ENCODE measurements at places on chromosomes 1 and 21. TPM values are rescaled to one million over a fixed set of nuclear protein-coding genes. Genes with fewer than 3 reads are reported as not detected.

DNA sequence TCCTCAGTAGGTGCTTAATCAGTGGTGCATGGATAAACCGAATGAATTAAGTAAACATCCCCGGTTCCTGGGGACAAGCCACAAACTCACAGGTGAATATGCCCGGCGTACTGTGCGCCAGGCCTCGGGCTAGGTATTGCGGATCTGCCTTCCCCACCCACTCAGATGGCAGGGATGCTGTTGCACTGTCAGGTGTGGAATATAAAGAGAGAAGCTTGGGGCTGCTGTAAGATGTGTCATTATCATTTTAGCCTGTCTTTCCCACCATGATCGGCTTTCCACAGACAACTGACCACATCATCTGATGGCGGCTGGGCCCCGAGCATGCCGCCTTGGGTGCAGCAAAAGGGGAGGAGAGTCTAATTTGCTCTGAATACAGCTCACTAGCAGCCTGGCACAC, 45.4 kb upstream of the LRP8 start:
- H3K36me3 ChIP-seq, result no peaks in the 10 kb centered on the region
- H3K4me3 ChIP-seq, result no peak overlapping the region
- no peaks in the 10 kb centered on the region for H3K27me3 ChIP-seq

- peaks cover 31% of the 10 kb centered on the region for H3K4me1 ChIP-seq
- peak overlapping the region; percentile 100 for H3K27ac ChIP-seq
- H3K27me3 ChIP-seq, result no peaks in the 10 kb centered on the region
- H3K36me3 ChIP-seq, result peaks cover 17% of the 10 kb centered on the region
These were observed 7.4 kb downstream of the ERRFI1 start for GRCh38 chr1:8018492-8019228.

DNA sequence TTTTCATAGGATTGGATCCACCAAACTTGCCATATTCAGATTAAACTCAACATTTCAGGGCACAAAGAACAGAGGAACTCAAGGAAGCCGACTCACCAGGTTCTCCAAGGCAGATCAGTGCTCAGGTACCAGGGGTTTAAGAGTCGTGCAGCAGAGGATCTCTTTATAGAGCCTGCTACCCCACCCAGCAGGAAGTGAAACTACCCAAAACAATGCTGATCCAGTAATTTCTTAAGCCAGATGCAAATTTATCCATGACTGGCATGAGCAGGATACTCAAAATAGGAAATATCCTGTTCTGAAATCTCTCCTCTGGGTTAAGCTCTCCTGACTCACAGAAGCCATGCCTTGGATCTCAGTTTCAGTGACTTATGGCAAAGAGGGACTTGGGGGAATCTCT, at the start of gene SPRR2A:
TSS of gene SPRR2A (minus strand) at position 138 of the 400 bp plus-strand sequence. CDS start 777 bp downstream, outside the sequence.
- no peak for DNase-seq
- H3K4me1 ChIP-seq, result no peaks in the 10 kb centered on the region
- H3K4me3 ChIP-seq, result no peak within 1 kb of the TSS
- no peaks in the 10 kb centered on the region for H3K36me3 ChIP-seq
- H3K27me3 ChIP-seq, result no peaks in the 10 kb centered on the region

The MAB21L3 gene
- not detected for total RNA-seq

The C1orf167 gene
- total RNA-seq, result not detected

DNA sequence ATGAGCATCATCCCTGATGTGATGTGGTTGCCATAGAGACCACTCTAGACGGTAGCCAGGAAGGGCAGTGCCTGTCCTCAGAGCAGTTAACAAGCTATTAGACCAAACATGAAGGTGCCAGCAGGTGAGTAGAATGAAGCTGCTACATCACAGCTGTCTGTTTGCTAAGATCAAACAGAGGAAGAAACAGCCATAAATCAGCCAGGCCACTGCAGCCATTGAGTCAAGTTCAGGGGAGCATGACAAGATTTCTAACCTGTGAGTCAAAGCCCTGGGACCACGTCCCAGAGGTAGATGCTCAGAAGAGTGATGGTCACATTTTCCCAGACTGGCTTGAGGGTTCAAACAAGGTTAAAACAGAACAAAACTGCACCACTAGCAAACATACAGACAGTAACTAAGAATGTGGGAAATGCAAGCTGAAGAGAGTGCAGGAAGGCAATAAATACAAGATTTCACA, 450.6 kb upstream of the DAB1 start:
- no peak overlapping the region for H3K27ac ChIP-seq
- H3K27me3 ChIP-seq, result no peaks in the 10 kb centered on the region
- no peak for DNase-seq
- no peaks in the 10 kb centered on the region for H3K36me3 ChIP-seq
- H3K4me3 ChIP-seq, result no peak overlapping the region
- no peaks in the 10 kb centered on the region for H3K4me1 ChIP-seq

DNA sequence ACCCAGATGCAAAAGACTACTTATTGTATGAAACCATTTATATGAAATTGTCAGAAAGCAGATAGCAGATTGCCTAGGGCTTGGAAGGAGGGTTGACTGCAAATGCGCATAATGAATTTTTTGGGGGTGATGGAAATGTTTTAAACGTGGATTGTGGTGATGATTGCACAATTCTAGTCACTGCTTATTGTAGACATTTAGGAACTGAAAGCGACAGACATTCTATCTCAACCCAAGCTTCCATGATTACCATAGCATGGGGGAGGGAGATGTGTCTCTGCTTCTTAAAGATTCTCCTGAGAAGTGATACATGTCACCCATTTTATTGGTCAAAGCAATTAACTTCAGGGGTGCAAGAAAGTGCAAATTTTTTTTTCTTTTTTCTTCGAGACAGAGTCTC, 2.8 kb upstream of the MTF2 start:
- no peak for DNase-seq
- peaks cover 3% of the 10 kb centered on the region for H3K4me1 ChIP-seq
- H3K4me3 ChIP-seq, result no peak overlapping the region
- H3K27me3 ChIP-seq, result no peaks in the 10 kb centered on the region
- H3K36me3 ChIP-seq, result no peaks in the 10 kb centered on the region

- no peaks in the 10 kb centered on the region for H3K27me3 ChIP-seq
- DNase-seq, result no peak
- no peak overlapping the region for H3K4me3 ChIP-seq
- no peak overlapping the region for H3K27ac ChIP-seq
- H3K36me3 ChIP-seq, result no peaks in the 10 kb centered on the region
- no peaks in the 10 kb centered on the region for H3K4me1 ChIP-seq
These were observed 90.3 kb upstream of the DISP3 start for GRCh38 chr1:11388617-11389016.

DNA sequence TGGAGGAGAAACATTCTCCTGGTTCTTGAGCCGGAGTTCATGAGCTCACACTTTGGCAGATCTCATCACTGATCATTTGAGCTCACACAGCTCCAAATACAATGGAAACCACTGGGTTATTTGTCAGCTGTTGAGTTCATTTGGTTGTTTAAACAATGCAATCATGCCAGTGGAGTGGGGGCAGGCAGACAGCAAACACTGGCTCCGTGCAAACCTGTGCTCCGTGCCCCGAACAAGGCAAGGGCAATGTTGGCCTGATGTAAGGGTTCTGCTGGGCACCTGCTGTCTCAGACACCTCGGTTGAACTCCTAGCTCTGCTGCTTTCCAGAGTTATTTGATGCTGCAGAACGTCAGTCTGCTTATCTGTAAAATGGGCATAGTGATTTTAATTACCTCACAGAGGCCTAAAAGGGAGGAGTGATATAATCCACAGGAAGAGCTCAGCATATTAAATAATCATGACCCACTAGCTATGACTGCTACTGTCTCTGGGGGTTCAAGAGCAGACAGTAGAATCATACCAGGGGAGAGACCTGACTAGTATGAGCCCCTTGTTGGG, 20.0 kb upstream of the CLIC6 start:
- H3K36me3 ChIP-seq, result no peaks in the 10 kb centered on the region
- H3K27ac ChIP-seq, result no peak overlapping the region
- DNase-seq, result no peak
- H3K4me1 ChIP-seq, result no peaks in the 10 kb centered on the region
- no peaks in the 10 kb centered on the region for H3K27me3 ChIP-seq

DNA sequence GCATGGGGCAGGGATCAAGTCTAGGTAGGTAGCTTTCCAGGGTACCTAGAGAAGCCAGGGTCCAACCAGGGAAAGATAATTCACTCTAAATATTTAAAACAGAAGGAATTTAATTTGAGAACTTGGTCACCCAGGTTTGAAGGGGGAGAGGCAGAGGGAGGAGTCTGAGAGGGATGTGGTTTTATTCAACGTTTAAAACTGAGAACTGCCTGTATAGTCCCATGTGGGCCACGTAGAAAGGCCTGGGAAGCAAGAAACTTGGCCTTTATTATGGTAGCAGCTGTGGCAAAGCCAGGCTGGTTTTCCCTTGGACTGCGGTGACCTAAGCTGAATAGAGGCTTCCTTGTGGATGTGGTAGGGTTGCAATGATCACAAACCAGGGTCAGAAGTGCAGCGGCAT, 42.0 kb upstream of the DUSP10 start:
- no peak for DNase-seq
- H3K4me3 ChIP-seq, result no peak overlapping the region
- no peaks in the 10 kb centered on the region for H3K4me1 ChIP-seq
- H3K27me3 ChIP-seq, result no peaks in the 10 kb centered on the region
- no peaks in the 10 kb centered on the region for H3K36me3 ChIP-seq
- H3K27ac ChIP-seq, result no peak overlapping the region

DNA sequence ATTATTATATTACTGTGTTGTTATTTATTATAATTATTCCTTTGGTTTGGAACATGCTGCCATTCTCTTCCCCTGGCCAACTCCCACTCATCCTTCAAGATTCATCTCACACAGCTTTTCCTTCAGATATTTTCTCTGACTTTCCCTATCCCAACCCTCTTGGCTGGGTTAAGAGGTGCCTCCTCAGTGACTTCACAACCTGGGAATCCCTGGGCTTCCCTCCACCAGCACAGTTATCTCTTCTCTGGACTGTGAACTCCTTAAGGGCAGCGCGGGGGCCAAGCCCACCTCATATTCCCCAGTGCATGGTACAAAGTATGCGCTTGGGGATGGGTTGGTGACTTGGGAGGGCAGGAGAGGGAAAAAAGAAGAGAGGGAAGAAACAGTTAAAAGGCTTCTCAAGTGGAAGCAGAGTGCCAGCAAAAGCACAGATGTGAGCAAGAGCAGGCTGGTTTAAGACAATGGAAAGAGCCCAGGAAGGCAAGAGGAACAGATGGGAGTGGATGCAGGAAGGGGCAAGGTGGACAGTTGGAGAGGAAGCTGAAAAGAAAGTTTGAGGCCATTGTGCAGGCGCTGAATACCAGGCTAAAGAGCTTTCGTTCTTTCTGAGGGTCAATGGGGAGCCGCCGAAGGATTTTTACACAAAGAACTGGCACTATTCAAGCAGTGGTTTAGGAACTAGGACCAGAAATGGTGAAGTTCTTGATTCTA, 132.3 kb downstream of the BEND5 start:
- H3K27me3 ChIP-seq, result no peaks in the 10 kb centered on the region
- no peaks in the 10 kb centered on the region for H3K36me3 ChIP-seq
- H3K27ac ChIP-seq, result no peak overlapping the region
- DNase-seq, result no peak

- H3K27me3 ChIP-seq, result no peaks in the 10 kb centered on the region
- H3K27ac ChIP-seq, result no peak overlapping the region
- H3K36me3 ChIP-seq, result no peaks in the 10 kb centered on the region
- no peak overlapping the region for H3K4me3 ChIP-seq
- no peak for DNase-seq
These were observed 111.6 kb downstream of the SIPA1L2 start for GRCh38 chr1:232518349-232518748.
